Vein endothelial cell (primary cell): ENCODE measurements at places on chromosomes 2 and 18. TPM values are rescaled to one million over a fixed set of nuclear protein-coding genes. Genes with fewer than 3 reads are reported as not detected.

Gene ZBTB7C
- total RNA-seq, result under 0.01 TPM in 1 of 2 replicates, not detected in the other

Gene CCL20
- 0.98 and 1.4 TPM in 2 replicates for total RNA-seq

Gene VWA3B
- not detected in 2 replicates for total RNA-seq

Gene CCDC102B
- total RNA-seq, result 3.6 and 5.6 TPM in 2 replicates

Gene NEB
- 1.2 and 1.3 TPM in 2 replicates for total RNA-seq
